Natural killer cell treated with Interleukin-12 subunit alpha and Interleukin-12 subunit beta and Interleukin-15 and Interleukin-18, amount 100 ng/mL, for 72 hours (primary cell): ENCODE measurements at places on chromosomes 2 and 18. TPM values are rescaled to one million over a fixed set of nuclear protein-coding genes. Genes with fewer than 3 reads are reported as not detected.

VAPA gene
- 146 TPM for total RNA-seq

GRCh38 chr2:129887688-129888266 is 91.7 kb upstream of the RAB6C start:
- DNase-seq = no peak

GRCh38 chr18:42392416-42392815 is 437.4 kb downstream of the PIK3C3 start:
- DNase-seq = no peak

- DNase-seq = no peak
Measured at GRCh38 chr2:159075727-159076126, 107.3 kb downstream of the TANC1 start.

DNA sequence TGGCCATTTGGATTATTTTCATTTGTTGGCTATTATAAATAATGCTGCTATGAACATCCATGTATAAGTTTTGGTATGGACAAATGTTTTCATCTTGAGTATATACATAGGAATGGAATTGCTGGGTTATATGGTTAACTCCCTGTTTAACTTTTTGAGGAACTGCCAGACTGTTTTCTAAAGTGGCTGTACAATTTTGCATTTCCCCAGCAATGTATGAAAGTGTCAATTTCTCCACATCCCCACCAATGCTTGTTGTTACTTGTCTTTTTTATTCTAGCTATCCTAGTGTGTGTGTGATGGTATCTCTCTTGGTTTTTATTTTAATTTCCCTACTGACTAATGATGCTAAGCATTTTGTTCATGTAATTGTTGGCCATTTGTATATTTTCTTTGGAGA is 90.6 kb upstream of the CYP26B1 start:
- DNase-seq = no peak

- DNase-seq = no peak
Measured at GRCh38 chr2:133124446-133124845, 443.8 kb downstream of the NCKAP5 start.

GRCh38 chr18:45250479-45250878 is 364.8 kb upstream of the SLC14A2 start:
- no peak for DNase-seq

GRCh38 chr18:49011291-49011746 is 60.6 kb upstream of the SMAD7 start:
- DNase-seq = peak; percentile 46

GRCh38 chr18:36697905-36698304 is 130.9 kb downstream of the TPGS2 start:
- no peak for DNase-seq
